Chondrocyte (in vitro differentiated cells): ENCODE measurements at places on chromosomes 6 and 20.

DNA sequence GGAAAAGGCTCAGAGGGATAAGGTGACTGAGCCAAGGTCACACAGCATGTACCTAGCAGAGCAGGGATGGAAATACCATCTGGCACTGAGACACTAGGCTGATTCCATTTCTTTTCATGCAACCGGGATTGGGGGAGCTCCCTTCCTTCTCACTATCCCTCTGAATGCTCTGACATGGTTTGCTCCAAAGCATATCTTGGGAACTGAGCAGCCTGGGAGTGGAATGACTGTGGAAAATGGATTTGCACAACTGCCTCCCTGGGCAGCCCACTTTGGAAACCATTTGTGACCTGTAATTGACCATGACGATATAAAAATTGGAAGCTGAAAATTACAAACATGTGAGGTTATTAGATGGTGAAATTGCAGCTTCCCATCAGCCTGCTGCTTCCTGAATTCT lies 309.0 kb upstream of the CHD6 start:
- DNase-seq, result no peak

DNA sequence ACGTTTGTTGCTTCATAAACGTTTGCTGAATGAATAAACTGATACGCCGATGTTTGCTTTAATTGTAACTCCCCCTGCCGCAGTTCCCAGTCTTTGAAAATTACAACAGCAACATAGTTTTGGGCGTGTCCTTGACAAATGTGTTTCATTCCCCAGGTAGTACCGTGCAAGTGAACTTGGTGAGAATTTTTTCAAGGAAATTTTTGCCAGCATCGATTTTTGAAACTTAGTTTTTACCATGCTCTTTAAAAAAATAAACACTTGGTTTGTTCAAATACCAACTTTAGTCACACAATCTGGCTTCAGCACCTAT lies 60.1 kb downstream of the FAM217A start:
- no peak for DNase-seq

DNA sequence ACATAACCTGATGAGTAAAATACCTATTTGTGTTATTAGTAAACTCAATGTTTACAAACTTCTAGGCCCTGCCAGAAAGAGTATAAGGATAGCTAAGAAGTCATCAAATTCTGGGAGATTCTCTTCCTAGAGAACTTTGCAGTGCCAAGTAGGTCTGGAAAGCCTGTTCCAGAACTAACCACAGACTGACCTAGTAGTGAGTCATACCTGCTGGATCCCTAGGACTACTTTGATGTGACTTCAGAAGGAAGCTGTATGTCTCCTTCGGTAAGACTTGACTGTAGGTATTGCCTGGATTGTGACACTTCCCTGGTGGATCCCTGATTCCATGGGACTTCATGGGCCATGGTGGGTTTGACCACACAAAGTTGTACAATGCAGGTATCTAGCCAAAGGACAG lies 131.7 kb downstream of the DNAH8 start:
- DNase-seq, result no peak

GRCh38 chr20:46563170-46563859 lies 12.9 kb upstream of the OCSTAMP start:
- DNase-seq, result no peak

GRCh38 chr6:108557494-108558371 lies 3.0 kb upstream of the FOXO3 start:
- DNase-seq, result no peak

DNA sequence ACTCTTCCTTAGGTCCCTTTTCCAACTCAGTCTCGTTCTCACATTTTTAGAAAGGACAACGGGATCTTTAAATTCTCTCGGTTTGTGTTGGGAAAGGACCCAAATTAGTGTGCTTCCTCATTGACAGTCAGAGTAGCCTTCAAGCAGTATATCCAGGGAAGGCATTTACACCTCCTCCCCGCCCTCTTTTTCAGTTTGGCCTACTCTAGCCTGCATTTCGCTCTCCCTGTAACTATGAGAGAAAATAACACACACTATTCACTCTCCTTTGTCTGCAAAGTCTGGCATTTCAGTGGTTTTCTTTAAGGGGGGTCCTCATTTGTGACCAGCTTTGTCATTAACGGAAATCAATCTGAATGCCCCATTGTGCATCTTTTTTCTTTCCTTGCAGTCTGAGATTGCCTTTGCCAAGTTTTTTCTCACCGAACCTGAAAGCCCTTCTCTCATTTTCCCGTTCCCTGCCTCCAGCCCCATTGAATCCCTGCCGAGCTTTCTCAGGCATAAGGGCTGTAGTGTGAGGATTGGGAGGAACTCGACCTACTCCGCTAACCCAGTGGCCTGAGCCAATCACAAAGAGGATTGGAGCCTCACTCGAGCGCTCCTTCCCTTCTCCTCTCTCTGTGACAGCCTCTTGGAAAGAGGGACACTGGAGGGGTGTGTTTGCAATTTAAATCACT lies 393 bp upstream of the FABP7 start:
- no peak for DNase-seq

DNA sequence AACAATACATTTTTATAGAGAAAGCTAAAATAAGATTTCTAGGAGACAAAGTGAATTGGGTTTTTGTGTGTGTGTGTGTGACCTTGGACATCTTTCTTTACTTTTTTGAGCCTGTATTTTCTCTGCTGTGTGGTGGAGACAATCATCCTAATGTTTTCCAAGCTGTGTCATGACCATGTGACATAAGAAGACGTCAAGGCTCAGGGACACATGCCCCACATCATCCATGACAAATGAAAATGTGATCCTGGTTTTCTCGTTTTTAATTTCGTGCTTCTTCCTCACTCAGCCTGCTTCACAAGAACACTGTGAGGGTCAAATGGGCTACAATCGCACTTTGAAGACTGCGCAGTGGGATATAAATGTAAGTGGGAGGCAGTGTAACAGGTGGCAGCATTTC lies 3.9 kb upstream of the BTNL2 start:
- no peak for DNase-seq

GRCh38 chr20:36167902-36168503 lies 13.5 kb downstream of the EPB41L1 start:
- DNase-seq, result no peak

GRCh38 chr6:158347335-158347734 lies 35.1 kb downstream of the TULP4 start:
- DNase-seq, result no peak

GRCh38 chr6:32932132-32932868 lies 8.5 kb downstream of the HLA-DMB start:
- no peak for DNase-seq

- DNase-seq, result no peak
These were observed 352.1 kb downstream of the MMUT start for GRCh38 chr6:49110916-49111315.

DNA sequence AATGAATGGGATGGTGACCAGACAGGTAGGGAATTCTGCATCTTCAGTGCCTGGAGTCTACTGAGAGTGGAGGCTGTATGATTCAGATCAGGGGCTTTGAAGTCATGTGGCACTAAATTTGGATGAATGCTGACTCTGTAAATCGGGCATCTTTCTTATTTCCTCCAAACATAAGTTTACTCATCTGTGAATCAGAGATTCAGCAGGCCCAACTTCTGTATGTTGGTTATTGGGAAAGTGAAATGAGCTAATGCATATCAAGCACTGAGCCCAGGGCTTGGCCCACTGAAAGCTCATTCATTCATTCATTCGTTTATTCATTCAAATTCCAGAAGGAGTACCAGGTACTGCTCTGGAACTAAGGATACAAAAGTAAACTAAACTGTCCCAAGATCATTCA lies 192.3 kb upstream of the RIN2 start:
- DNase-seq, result no peak

GRCh38 chr6:79874531-79875134 lies 72.7 kb downstream of the ELOVL4 start:
- DNase-seq, result no peak

DNA sequence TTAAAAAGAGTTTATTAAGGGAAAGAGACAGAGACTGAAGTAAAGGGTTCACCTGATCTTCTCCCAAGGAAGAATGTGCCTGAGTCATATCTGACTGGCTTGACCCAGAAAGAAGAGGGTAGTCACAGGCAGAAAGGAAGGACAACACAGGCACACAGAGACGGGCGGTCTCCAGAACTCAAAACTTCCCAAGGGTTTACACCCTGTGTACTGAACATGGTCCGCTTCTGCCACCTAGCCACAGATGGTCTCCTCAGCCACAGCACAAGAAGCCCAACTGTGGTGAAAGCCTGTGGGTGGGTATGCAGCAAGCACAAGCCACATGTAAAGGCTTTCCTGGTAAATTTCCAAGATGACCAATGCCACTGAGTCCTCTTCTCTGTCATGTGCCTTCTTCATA lies 17.2 kb downstream of the UNC5CL start:
- no peak for DNase-seq

- DNase-seq, result no peak
These were observed 952.6 kb upstream of the MAP3K7 start for GRCh38 chr6:91539456-91539855.

GRCh38 chr6:131486608-131487007 lies 86.4 kb upstream of the ARG1 start:
- DNase-seq, result no peak

GRCh38 chr6:112781241-112781640 lies 434.1 kb downstream of the RFPL4B start:
- DNase-seq, result no peak

DNA sequence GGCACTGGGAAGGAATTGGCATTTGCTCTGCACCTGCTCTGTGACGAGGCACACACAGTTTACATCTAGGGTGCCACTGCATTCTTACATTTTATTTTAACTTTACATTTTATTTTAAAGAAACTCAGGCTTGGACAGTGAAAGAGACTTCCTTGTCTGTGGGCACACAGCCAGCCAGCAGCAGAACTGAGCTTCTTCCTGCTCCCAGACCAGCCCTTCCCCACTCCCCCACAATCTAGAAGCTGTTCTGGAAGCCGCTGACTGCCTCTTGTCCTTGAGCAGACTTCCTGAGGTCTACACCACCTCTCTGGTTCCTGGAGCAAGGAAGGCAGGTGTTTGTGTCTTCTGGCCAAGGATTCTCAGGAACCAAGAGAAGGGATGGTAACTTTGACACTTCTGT lies 27.9 kb upstream of the CD93 start:
- no peak for DNase-seq

GRCh38 chr6:165823609-165824326 lies 160.7 kb upstream of the PDE10A start:
- DNase-seq, result no peak

GRCh38 chr20:60806354-60806753 lies 445.7 kb upstream of the CDH4 start:
- DNase-seq, result no peak

GRCh38 chr6:1473166-1473565 lies 83.8 kb downstream of the FOXF2 start:
- DNase-seq, result no peak

DNA sequence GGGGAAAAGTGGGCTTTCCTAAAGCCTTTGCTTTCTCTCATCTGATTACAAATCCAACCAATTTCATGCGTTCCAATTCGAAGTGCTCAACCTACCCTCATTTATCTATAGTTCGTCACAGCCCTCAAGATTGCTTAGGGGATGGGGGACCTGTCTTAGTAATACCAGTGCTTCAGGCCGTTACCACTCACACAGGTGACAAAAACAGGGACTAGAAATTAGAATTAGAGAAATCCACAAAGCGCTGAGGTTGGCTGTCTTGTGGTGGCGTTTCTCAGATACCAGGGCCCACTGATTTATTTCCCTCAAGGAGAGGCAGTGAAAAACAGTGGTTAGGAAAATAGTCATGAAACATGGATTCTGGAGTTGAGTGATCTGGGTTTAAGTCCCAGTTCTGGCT lies 121.6 kb upstream of the SPACA1 start:
- no peak for DNase-seq

DNA sequence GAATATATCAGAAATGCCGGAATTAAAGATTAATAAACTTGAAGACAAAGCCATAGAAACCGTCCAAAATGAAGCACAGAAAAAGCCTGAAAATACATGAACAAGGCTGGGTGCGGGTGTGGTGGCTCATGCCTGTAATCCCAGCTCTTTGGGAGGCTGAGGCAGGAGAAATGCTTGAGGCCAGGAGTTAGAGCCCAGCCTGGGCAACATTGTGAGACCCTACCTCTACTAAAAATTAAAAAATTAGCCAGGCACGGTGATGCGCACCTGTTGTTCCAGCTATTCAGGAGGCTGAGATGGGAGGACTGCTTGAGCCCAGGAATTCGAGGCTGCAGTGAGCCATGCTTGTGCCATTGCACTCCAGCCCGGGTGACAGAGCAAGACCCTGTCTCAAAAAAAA lies 32.9 kb downstream of the REV3L start:
- no peak for DNase-seq

DNA sequence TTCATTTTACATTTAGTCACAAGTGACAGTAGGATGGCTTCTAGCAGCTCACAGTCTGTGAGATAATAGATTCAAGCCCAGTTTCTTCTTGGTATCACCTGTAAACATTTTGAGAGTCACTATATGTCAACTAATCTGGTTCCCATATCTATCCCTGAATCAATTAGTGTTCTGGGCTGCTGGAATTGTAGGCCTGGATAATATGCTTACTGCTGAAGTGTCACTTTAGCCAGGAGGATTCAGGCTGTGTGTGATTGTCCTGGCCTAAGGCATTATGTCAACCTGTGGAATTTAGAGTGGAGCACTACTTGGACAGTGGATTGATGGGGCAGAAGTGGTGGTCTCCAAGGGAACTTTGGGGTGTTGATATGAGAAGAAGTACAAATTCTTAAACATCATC lies 1071.8 kb upstream of the CITED2 start:
- DNase-seq, result no peak

GRCh38 chr20:23147647-23147963 lies 61.5 kb upstream of the CD93 start:
- DNase-seq, result no peak

DNA sequence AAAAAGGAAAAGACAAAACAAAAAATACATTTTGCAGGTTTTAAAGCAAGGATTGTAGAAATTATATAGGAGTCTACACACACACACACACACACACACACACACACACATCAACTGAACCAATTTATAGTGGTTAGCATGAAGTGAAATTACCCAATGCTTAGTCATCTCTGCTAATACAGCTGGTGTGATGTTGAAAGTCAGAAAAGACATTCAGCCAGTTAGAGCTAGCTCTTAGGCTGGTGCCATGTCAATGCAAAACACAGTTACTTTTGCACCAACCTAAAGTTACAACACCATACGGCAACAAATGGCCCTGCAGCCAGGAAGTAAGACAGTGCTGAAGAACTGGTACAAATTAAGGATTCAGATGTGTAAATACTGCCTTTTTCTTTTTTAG lies 15.2 kb downstream of the FAM210B start:
- no peak for DNase-seq
